Eye (tissue), 1 donor: ENCODE measurements at places on chromosomes 16 and 17.

GRCh38 chr16:60413969-60414368 lies 1622.3 kb downstream of the CDH8 start:
- DNase-seq = no peak

- DNase-seq = peak; percentile 98
These were observed at the start of gene DCXR for GRCh38 chr17:82037092-82037888. TSS of gene DCXR (minus strand) at chr17:82037697. CDS start at chr17:82037682, 15 bp downstream.

DNA sequence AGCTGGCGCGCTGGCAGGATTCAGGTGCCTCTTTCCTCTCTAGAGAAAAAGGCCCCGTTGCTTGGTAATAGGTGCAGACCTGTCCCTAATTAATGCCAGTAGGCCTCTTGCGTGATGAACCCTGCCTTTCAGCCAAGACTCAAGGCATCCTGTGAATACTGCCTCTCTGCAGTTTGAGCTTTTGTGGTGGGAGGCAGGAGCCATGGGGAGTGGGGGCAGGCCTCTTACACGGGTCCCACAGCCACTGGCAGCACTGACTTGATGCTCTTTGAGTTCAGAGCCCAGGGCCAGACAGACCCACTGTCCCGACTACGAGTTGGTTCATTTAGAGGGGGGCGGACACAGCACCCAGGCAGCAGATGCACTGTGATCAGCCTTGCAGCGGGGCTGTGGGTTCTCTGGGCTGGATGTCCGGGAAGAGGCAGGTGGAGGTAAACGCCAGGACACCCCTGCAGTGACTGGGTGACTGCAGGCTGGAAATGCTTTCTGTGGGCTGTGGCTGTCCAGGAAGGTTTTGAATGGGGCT lies 237.0 kb downstream of the SEC14L1 start:
- no peak for DNase-seq

- DNase-seq = peak; percentile 91
These were observed 66.0 kb upstream of the ZNF423 start for GRCh38 chr16:49921791-49922456.

DNA sequence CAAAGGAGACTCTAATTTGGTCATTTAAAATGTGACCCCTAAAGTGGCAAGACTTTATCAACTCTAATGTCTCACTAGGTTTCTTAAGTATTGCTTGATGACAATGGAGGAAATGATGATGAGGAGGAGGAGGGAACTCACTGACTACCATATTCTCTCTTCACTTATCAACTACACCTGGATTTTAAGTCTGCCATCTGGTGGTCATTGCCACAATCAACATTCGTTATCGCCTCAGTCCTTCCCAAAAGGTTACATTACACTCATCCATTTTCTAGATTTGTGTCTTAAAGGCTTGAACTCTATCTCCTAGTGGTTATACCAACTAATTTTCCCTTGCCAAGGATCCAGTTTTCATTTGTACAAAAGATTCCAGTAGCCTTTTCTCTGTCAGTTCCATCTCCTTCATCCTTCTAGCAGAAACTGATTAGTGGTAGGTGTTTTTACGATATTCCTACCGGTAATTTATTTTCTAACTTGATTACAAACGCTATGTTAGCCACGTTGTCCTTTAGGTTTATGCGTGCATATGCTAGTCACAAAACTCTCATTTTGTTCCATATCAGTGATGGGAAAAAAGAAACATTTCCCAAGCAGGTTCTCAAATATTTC lies 114.6 kb upstream of the NOG start:
- DNase-seq = peak; percentile 25

DNA sequence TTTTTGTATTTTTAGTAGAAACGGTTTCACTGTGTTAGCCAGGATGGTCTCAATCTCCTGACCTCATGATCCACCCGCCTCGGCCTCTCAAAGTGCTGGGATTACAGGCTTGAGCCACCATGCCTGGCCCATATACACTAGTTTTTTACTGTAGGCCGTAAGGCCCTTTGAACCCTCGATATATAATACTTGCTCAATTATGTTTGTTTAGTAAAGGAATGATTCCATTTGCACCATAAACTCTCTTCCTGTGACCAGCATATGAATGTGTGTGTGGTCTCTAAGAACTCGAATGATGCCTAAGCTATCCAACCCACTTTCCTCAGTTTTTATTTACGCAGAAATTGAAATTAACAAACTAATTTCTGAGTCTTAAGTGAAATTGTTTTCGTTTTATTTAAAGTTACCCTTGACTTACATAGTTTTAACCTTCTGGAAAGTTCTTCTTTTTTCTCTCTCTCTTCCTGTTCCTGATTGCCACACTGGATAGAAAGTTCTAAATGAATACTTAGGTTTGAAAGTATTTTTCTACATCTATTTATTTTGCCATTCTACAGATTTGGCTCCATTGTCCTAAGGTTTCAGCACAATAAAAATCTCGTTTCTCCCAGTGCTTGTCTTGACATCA lies 37.9 kb downstream of the PIGL start:
- DNase-seq = no peak

DNA sequence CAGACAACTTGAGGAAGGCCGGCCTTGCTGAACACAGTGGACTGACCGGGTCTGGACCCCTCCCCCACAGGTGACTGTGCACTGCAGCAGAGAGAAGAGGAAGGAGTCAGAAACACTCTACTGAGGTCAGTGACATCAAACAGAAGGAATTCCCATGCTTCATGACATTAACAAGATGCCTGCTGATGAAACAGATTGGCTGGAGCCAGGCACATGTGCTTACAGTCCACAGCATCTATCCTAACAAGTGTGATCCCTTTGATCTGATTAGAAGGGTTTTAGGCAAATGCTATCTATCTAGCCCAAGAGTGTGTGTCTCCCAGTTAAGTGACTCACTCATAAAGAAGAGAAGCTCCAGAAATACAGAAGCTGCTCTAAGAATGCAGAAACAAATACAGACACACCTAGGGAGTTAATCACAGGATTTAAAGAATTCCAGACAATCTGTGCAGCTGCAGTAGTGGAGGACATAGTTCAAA lies 90.2 kb downstream of the SYCE1L start:
- no peak for DNase-seq

- DNase-seq = peak; percentile 83
These were observed 17.6 kb upstream of the FZD2 start for GRCh38 chr17:44539673-44540072.

DNA sequence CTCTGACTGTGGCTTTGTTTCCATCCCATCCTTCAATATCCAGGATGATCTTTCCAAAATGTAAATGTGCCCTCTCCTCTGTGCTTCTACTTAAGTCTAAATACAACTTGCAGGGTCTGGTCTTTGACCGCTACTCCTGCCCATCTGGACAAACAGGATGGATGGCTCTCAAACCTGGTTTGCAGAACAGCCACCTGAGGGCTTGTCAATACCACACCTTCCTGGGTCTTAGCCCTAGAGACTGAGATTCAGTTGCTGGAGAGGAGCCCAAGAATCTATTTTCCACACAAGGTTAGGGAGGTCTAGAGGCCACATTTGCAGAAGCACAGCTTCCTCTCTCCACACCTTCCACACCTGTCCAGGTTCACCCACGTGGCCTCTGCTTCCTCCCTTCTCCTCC lies 1.9 kb upstream of the GRB7 start:
- DNase-seq = no peak

- no peak for DNase-seq
These were observed 269.9 kb downstream of the SHISA9 start for GRCh38 chr16:13171313-13171712.

DNA sequence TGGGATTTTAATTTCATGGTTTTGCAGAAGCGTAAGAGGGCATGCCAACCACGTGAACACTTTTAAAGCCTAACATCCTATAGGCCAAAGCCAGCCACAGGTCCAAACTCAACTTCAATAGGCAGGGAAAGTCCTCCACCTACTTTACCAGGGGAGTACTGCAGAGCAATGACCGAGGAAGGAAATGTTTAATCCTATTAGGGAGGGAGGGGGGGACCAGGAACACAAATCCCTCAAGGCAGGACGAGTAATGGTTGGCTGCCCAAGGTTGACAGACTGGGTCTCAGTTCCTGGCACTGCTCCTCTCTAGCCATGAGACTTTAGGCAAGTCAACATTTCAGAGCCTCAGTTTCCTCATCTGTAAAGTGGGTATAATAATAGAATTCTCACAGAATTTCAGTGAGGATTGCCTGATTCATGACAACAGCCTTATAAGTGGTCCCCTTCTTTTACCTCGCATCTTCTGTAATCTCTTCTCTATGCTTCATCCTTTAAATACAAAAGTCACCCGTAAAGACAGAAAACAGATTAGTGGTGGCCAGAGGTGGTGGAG lies 315.8 kb downstream of the HAPSTR1 start:
- DNase-seq = no peak

GRCh38 chr17:44935116-44935515 lies 12.5 kb downstream of the KIF18B start:
- DNase-seq = no peak

- no peak for DNase-seq
These were observed 373.4 kb downstream of the CNTNAP4 start for GRCh38 chr16:76650582-76650981.

- peak; percentile 96 for DNase-seq
These were observed 16.9 kb downstream of the DOC2B start for GRCh38 chr17:164303-165235.

- peak; percentile 90 for DNase-seq
These were observed 23.8 kb downstream of the SNX11 start for GRCh38 chr17:48131216-48131824.

DNA sequence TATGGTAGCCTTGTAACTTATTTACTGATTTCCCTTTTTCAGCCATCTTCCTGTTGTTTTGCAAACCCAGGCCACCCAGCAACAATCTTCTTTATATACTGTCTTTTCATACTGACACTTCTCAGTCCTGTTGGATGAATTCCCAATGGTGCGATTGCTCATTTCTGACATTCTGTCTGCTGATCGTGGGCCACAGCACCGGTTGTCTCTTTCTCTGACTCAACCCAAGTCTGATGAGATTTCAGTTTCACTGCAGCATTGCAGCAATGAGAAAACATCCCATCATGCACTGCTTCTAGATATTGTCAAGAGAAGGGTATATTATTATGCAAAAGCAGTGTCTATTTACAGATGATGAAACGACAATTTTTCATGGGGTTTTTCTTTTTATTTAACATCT lies 349.2 kb upstream of the HSBP1 start:
- no peak for DNase-seq

GRCh38 chr16:79811541-79811940 lies 211.0 kb upstream of the MAF start:
- DNase-seq = no peak

GRCh38 chr16:83797013-83797412 lies 10.8 kb upstream of the HSBP1 start:
- no peak for DNase-seq

DNA sequence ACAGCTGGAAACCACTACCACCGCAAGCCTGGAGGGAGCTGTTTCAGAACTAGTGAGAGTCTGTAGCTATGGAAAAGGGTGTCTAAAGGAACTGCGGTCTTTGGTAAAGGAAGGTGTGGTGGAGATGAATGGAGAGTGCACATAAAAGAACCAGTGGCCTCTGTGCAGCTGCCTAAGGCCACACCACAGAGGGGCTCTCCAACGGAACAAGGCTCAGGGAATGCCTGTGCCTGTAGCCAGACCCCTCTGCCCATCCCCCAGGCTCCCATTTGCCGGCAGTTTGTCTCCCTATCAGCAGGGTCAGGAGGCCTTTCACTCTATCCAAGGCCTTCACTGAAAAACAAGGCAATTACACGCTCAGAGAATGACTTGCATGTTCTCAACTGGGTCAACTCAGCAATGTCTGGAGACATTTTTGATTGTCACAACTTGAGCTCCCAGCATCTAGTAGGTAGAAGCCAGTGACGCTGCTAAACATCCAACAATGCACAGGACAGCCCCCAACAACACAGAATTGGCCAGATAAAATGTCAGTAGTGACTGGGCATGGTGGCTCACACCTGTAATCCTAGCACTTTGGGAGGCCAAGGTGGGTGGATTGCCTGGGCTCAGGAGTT lies 3.3 kb upstream of the FDXR start:
- DNase-seq = no peak

- DNase-seq = no peak
These were observed 18.5 kb upstream of the APRT start for GRCh38 chr16:88830258-88830657.

DNA sequence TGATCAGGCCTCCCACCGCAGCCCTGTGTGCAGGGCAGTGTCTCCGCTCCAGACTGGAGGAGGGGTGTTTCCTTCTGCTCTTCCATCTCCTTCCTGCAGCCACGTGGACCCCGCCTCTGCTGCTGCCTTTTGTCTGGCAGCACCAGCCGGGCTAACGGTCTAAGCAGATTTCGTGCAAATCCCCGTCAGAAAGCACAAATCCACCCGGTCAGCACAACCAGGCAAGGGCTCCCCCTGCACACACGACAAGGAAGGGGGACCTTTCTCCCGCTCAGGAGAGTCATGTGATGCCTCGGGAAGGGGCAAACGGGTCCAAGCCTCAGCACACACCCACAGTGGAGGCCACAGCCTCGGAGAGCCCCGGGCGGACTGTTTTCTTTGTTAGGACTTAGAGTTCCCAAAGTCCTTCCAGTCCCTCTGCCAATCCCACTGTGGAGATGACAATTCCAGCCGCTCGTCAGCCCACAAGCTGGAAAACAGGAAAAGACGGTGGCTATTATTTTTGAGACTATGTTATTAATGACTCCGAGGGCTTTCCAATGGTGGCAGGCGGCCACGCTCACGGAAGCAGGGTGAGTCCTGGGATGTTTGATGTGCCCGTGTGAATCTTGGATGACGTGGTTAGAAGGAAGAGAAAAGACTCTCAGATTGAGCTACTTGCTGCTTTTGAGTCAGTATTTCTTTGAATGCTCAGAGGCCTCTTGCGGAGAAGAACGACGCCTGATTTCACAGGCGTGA lies 22.5 kb upstream of the MEAK7 start:
- DNase-seq = peak; percentile 90

- no peak for DNase-seq
These were observed 893.8 kb downstream of the KCNJ2 start for GRCh38 chr17:71063127-71063526.

DNA sequence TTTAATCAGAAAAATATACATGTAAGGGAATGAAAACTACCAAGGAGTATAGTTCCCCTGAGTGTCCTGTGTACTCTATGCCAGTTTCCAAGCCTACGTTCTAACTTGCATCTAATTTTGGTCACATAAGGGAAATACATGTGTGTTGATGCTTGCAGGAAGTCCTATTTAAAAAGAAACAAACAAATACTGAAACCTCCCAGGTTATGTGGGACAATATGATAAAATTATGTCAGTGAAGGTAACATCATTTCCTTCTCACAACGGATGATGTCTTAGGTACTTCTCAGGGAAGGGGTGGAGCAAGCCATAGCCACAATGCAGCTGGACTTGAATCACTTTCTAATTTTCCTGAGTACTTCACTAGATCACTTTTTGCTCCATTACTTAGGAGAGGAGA lies 115.9 kb downstream of the ZFHX3 start:
- DNase-seq = no peak

- DNase-seq = peak; percentile 92
These were observed 5.4 kb upstream of the ZNF213 start for GRCh38 chr16:3129137-3130131.

- DNase-seq = peak; percentile 60
These were observed 4.4 kb downstream of the GGA2 start for GRCh38 chr16:23505671-23506605.
